Brain (organoid and tissue), 16 donors: ENCODE measurements at places on chromosomes 3 and 15. TPM values are rescaled to one million over a fixed set of nuclear protein-coding genes. Genes with fewer than 3 reads are reported as not detected.
A peak's percentile ranks its signal among the peaks of the same experiment; 100 is the strongest.

PLA2G4E gene
- polyA plus RNA-seq = not detected

GPR62 gene
- 8.9 TPM for polyA plus RNA-seq

DNA sequence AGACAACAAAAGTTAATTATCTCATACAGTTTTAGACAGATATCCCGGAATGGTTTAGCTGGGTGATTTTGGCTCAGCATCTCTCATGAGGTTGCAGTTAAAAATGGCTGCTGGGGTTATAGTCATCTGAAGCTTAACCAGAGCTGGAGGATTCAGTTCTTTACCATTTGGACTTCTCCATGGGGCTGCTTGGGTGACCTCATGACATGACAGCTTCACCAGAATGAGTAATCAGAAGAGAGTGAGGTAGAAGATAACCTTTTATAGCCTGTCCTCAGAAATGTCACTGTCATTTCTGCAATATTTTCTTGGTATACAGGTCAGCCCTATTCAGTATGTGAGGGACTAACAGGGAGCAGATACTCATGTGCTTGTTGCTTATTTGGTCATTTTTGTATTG, 30.9 kb downstream of the TFG start:
- no peak for DNase-seq

ERICH6 gene
- not detected for polyA plus RNA-seq

- DNase-seq = no peak
These were observed 255.3 kb upstream of the UBE2E2 start for GRCh38 chr3:22947851-22948250.

GRCh38 chr3:160163229-160163878, 61.9 kb upstream of the C3orf80 start:
- DNase-seq = peak; percentile 57

DNA sequence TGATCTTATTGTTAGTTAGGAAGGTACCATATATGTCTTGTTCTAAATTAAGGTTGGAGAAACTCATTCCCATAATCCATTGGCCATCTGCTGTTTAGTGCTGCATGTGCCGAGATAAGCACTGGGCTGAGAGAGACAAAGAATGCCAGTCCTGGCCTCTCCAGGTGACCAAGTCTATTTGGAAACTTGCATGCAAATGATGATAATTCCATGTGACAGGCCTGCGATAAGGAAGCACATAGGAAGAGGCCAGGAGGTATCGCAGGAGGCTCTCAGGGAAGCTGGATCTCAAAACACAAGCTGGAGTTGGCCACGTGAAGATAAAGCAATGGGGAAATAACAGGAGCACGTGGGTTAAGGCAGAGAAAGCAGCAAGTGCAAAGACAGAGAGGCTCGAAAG, 39.7 kb downstream of the MYO5C start:
- DNase-seq = no peak

GRCh38 chr15:59339252-59339672, 33.4 kb downstream of the MYO1E start:
- no peak for DNase-seq

OIP5 gene
- polyA plus RNA-seq = 9.2 TPM
